ENCODE measurements at places on chromosomes 16 and 17.

GRCh38 chr17:83101805-83102480, 22.5 kb downstream of the METRNL start:
- no peak for DNase-seq

- no peak for DNase-seq
Measured at GRCh38 chr16:53737552-53737951, 33.6 kb downstream of the FTO start.

GRCh38 chr16:28165598-28165997, 46.2 kb downstream of the XPO6 start:
- DNase-seq: no peak

- no peak for DNase-seq
Measured at GRCh38 chr17:12035673-12036072, 15.0 kb downstream of the MAP2K4 start.

- DNase-seq: no peak
Measured at GRCh38 chr17:28472871-28473497, 460 bp upstream of the SLC13A2 start.

GRCh38 chr16:85986931-85987749, 88.2 kb downstream of the IRF8 start:
- DNase-seq: peak; percentile 32

GRCh38 chr17:62140836-62141235, 75.8 kb upstream of the MED13 start:
- no peak for DNase-seq

GRCh38 chr17:55248077-55248476, 16.7 kb upstream of the HLF start:
- no peak for DNase-seq

- DNase-seq: no peak
Measured at GRCh38 chr17:33167736-33168135, 125.4 kb downstream of the ASIC2 start.

DNA sequence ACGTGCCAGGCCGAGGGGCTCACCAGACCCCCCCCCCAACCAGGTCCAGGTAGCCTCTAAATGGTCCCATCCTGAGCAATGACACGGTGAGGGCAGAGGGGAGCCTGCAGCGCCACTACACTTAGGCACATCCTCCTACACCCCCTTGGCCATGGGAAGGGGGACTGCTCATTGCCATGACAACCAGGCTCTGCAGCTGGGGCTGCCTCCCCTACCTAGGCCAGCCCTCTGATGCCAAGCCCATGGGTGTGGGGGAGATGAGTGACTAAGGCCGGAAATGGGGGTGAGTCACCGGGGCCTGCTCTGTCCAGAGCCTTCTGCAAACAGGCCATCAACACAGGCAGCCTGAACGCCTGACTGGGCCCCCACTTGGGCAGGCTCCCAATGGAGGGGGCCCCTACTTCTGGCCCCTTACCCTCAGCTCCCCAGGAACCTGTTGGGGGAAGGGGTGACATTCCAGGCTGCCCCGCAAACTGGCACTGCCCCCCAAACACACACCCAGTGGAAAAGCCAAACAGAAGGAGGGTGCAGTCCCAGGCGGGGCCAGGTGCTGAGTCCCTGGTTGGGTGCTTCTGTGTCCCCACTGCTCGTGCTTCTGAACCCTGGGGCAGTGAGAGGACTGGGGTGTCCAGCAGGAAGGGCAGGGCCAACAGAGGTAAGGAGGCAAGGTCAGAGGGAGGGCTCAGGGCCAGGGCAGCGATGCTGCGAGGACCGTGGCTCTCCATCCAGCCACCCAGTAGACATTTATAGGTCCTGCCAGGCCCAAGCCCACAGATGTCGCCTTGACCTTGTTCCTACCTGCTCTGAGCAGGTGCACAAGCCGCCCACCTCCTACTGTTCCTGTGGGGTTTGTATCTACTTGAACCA, 8.2 kb downstream of the PLCD3 start:
- no peak for DNase-seq

GRCh38 chr17:18859256-18859655, 1.3 kb downstream of the PRPSAP2 start:
- no peak for DNase-seq

GRCh38 chr17:75848523-75849278, 4.5 kb upstream of the UNC13D start:
- peak; percentile 81 for DNase-seq

GRCh38 chr17:27239046-27239445, 54.9 kb upstream of the WSB1 start:
- DNase-seq: no peak

DNA sequence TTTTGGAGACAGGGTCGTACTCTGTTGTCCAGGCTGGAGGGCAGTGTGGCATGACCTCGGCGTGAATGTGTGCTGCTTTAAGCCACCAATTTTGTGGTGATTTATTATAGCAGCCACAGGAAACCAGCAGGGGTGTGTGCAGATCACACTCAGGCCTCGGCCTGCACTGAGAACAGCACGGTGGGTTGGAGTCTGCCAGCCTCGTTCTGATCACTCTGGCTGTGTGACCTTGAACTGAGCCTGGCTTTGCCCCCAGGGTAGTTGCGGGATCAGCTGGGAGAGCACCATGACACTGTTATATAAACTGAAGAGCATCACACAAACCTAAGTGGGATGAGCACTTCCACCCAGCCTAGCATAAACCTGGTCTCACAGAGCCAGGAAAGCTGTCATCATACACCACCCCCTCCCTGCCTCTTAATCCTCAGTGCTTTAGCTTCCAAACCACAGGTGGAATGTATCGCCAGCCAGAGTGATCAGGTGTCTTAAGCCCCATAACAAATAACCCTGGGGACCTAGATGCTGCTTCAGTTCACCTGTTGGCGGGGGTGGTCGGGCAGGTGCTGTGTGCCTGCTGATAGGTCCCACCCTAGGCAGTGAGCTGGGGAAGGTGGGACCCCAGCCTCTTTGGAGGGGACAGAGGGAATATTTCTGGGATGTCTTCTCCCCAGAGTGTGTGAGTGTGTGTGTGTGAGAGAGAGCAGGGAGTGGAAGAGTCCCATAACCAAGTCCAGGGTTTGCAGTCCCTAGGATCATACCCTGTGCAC, 28.6 kb upstream of the NDRG4 start:
- DNase-seq: no peak

DNA sequence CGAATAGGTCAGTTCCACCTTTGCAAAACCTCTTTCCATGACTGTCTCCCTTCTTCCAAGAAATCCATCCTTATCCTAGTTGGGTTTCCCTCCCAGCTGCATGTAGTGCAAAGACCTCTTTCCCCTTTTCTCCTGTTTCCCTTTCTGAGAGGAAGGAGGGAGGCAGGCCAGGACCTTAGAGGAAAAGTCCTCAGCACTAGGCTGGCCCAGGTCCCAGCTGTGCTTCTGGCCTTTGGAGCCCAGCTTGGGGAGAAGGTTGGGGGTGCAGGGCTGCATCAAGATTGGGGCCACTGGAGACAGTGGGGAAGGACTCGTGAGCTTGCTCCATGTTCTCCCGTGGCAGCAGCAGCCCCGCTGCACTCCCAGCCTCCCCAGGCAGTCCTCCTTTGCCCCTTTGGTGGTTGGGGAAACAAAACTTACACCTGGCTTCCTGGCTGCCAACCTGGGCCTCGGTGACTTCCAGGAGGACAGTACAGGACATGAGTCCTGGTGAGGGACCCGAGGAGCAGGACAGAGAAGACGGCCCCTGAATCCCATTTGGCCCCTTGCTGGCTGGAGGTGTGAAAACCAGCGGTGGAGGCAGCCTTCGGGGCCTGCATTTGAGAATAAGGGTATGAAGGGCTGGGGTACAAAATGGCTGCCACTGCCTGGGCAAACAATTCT, 481 bp downstream of the HEXIM2 start:
- no peak for DNase-seq

DNA sequence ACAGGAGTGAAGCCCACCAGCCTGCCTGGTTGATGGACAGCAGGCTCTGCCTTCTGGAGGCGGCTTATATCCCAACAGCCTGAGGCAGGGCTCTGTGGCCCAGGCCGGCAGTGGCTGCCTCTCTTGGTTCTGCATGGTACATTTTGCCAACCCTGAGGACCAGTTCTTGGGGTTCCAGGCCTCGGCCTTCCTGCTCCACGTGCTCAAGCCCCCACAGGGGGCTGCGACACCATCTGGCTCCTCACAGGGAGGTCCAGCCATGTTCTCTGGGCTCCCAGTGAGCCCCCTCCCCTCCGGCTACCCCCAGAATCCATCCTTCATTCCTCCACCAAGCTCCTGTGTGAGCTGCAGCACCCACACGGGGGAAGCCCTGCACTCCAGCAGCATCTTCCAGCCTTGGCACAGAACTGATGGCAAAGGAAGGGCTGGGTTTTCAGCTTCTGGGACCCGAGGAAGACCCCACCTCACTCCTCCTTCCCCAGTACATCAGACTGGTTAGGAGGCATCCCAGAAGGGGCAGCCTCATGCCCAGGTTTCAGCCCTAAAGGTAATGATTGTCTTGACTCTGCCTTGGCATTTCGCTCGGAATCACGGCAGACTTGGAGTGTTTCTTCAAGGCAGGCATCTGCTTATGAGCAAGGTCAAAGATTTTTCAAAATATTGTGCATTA, 231.2 kb downstream of the CPPED1 start:
- no peak for DNase-seq

DNA sequence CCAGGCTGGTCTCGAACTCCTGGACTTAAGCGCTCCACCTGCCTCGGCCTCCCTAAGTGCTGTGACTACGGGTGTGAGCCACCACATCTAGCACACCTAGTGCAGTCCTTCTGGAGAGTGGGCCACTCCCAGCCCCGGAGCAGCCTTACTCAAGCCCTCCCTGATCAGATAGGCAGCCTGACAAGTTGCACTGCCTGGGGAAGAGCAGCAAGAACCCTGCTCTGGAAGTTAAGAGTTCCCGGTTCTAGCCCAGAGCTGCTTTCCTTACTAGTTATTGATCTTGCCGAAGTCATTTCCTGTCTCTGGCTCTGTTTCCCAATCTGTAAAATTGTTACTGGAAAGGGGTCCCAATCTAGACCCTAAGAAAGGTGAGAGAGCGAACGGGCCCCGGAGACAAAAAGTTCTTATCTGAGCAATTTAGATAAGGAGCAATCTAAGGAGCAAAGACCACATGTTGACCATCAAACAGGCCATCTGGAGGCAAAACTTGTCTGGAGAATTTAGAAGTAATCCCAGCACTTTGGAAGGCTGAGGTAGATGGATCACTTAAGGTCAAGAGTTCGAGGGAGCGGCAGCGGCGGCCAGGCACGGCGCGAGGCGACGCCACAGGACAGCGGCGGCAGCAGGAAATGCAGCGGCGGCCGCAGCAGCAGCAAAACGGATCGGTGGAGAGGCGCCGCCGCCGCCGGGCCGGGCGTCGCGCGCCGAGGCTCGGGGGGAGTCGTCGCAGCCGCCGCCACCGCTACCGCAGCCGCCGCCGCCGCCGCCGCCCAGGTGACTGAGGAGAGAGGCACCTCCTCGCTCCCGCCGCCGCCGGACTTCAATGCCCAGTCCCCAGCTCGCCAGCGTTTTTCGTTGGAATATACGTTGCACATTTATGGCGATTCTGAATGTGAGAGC, 4.3 kb upstream of the NAGLU start:
- peak; percentile 39 for DNase-seq

DNA sequence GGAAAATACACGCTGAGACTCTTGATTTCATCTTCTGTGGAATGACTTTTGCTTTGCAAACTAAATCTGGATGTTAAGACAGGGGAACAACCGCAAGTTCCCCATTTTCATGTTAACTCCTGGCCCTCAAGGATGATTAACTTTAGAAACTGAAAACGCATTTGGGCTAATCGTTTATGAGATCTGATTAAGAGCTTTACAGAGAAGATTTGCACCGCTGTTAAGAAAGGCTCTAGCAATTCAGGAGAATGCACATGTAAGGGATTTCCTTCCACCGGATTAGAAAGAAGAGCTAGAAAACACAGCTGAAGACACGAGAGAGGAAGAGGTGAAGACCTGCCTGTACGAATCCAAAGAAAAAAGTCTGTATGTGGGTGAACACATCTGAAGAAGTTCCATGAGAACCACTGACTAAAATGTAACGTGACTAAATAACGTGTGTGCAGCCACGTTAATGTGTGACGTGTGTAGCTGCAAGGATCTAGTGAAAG, 106.4 kb downstream of the YPEL2 start:
- DNase-seq: no peak

DNA sequence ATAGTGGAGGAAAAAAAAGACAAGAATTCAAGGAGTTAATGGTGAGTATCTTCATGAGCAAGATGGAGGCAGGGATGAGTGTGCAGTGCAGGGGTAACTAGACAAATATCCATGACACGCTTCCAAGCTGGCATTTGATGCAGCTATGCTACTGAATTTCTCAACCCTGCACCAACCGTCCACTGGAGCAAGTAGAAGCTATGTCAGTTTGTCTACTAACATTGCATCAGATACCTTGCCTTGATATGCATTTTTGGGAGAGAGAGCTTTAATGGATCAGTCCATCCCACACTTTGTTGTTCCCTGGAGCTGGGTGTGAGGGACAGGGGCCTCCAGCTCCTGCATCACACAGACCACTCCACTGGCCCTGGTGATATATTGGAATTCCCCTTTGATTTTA, 16.4 kb downstream of the CCL11 start:
- DNase-seq: no peak

GRCh38 chr17:72813481-72813880, 279.0 kb downstream of the SLC39A11 start:
- no peak for DNase-seq

DNA sequence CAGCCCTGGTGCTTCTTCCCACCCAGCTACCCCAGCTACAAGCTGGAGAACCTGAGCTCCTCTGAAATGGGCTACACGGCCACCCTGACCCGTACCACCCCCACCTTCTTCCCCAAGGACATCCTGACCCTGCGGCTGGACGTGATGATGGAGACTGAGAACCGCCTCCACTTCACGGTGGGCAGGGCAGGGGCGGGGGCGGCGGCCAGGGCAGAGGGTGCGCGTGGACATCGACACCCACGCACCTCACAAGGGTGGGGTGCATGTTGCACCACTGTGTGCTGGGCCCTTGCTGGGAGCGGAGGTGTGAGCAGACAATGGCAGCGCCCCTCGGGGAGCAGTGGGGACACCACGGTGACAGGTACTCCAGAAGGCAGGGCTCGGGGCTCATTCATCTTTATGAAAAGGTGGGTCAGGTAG, 3.6 kb downstream of the GAA start:
- no peak for DNase-seq

DNA sequence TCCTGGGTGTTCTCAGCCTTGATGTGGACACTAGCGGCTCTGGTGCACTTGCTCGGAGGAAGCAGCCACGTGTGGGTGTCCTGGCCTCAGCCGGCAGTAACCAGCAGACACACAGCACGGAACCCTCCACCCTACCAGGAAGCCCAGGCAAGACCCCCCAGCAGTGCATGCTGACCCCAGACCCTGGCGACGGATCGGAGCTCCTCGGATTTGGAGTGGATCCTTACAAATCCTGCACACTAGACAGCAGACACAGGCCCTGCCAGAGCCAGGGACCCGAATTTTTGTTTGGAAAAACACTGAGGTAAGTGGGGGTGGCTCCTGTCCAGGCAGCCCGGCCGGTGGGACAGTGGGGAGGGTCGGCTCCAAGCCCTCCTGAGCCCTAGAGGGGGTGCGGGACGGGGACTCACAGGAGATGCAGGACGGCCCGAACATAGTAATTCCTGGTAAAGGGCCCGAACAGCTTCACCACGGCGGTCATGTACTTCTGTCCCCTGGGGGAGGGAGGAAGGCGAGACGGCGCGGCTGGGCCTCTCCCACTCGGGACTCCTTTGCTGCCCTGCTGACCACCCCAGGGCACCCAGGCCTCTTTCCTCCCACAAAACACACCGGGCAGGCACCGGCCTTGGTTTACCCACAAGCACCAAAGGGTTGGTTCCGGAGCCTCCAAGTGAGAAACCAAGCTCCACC, 4.4 kb downstream of the CYBA start:
- no peak for DNase-seq

Measured in effector CD4-positive, alpha-beta T cell (primary cell).